Tibial nerve (tissue), 4 donors: ENCODE measurements at places on chromosomes 7 and 10. TPM values are rescaled to one million over a fixed set of nuclear protein-coding genes. Genes with fewer than 3 reads are reported as not detected.

DNA sequence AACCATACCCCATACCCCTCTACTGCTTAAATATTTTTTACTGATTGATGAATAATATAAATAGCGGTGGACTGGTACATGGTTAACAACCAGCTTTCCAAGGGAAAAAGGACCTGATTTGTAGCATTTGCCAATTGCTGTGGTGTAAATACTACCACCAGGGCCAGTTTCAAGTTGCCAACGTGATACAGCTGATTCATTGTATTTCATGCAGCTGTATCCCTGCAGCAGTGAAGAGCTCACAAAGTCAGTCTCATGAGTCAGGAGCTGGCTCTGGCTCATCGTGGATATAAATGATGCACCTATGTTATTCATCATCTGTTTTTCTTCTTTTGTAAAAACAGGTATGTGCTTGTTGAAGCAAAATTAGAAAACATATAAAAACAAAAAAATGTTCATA lies 15.2 kb downstream of the CALML5 start:
- DNase-seq: no peak

GRCh38 chr7:9870674-9871073 lies 1103.0 kb upstream of the PHF14 start:
- no peak for DNase-seq

- no peak for DNase-seq
Measured at GRCh38 chr10:100535338-100535714, 417 bp upstream of the HIF1AN start.

DNA sequence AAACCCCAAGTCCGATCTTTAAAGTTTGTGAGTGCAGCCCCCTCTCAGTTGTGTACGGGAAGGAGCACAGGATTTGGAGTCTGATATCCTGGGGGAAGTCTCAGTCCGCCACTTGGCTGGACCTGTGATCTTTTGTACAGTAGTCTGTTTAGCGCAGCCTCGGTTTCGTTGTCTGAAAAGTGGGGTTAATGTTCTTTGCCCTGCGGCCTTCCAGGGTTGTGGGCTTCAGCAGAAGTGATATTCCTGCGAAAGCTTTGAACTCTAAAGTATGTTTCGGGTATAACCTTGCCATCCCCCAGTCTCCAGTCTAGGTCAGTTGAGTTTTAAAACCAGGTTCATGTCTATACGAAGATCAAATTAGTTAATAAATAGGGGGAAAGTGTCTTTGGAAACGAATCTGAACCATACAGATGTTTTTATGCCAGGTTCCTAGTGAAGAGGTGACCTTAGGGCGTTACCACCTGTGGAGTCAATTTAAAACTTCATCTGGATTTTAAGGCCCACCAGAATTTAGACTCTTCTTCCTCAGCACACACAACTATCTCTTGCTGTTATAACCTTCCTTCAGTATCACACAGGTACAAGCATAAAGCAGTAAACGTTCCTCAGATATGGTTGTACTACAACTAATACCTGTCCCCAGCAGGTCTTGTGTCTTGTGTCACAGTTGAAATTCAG lies 904 bp downstream of the R3HCC1L start:
- DNase-seq: no peak

DNA sequence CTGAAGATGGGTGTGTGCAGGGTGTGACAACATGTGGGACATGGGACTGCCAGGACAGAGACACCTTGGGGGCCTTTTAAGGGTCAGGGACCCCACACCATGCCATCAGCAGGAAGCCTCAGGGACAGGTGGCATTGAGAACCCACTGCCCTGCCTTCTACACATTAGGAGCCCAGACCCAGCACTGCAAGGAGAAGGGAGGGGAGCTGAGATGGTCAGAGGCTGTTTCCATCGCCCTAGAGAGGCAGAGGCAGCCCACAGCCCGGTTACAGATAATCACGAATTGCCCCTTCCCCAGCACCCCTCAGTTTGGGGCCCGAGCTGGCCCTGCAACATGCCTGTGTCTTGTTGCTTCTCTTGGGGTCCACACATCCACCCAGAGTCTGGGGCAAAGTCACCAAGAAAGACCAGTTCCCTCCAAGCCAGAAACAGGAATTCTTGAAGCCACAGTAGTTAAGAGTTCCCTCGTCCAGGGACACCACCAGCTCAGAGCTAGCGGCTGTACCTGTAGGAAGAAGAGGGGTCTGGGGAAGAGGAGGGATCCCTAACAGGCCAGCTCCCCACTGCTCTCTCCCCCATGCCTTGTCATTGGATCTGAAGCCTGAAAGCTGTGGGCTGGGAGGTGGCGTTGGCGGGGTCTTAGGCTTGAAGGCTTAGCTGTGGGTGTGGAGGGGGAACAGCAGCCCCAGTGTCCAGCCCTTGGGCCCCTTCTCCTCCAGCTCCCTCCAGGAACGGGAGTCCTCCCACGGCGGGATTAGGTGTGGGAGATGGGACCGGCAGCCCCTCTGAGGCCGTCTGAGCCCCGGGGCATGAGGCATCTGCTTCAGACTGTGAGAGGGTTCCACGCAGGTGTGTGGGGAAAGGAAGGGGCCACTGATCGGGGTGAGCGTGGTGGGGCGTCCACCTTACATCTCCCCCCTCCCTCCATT lies 44.8 kb upstream of the ELFN1 start:
- DNase-seq: no peak

- no peak for DNase-seq
Measured at GRCh38 chr10:109534193-109534592, 389.1 kb downstream of the XPNPEP1 start.

DNA sequence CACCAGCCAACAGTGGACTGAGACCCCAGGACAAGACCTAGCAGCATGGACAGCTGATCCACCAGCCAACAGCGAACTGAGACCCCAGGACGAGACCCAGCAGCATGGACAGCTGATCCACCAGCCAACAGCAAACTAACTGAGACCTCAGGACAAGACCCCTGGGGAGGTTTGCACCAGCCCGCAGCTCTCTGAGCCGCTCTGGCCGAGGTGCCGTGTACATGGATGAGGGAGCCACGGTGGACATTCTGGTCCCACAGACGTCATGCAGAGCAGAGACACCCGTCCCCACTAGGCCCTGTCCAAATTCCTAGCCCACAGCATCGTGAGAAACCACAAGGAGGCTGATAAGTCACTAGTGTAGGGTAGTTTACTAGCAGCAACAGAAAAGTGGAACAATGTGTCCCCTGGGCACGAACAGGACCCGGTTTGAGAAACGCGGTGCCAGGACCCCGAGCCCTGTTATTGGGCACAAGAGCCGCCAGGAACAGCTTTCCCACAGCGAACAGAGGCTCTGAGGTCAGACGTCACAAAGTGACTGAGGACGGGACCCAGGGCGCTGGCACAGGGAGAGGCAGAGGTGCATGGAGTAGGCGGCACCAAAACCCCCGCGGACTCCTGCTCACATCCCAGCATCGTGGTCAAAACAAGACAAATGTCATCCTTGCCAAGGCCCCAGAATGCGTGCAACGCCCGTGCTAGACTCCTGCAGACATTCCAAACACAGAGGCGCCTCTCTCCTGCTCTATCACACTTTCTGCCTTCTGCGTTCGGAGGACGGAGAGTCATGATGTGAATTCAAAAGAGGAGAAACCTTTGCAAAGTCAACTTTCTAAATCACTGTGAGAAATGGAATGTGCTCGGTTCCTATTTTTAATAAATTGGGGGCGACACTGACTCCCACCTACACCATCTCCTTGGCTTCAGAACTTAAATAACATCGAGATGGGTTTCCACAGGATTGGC lies 8.1 kb downstream of the STK32C start:
- no peak for DNase-seq

- DNase-seq: peak; percentile 95
Measured at GRCh38 chr7:100563809-100564400, 9.8 kb downstream of the SAP25 start.

GRCh38 chr7:116553168-116553964 lies 28.5 kb downstream of the CAV1 start:
- no peak for DNase-seq

DNA sequence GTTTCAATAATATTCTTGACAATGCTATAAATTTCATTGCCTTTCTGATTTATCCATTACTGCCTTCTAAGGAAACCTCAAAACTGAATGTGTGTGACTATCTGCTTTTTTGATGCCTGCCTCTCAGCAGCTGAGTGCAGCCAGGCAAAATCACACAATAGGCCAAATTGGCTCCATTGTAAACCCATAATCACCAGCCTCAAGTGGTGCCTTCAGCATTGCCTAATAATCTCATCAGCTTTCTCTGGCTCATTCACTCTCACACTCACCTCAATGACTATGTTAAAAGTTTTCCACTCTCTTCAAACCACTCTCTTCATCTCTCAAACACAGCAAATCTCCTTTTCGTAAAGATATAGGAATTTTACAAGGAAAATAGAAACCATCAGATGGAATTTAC lies 182.5 kb upstream of the COL1A2 start:
- no peak for DNase-seq

GRCh38 chr7:133635541-133635940 lies 382.7 kb downstream of the EXOC4 start:
- DNase-seq: no peak

DNA sequence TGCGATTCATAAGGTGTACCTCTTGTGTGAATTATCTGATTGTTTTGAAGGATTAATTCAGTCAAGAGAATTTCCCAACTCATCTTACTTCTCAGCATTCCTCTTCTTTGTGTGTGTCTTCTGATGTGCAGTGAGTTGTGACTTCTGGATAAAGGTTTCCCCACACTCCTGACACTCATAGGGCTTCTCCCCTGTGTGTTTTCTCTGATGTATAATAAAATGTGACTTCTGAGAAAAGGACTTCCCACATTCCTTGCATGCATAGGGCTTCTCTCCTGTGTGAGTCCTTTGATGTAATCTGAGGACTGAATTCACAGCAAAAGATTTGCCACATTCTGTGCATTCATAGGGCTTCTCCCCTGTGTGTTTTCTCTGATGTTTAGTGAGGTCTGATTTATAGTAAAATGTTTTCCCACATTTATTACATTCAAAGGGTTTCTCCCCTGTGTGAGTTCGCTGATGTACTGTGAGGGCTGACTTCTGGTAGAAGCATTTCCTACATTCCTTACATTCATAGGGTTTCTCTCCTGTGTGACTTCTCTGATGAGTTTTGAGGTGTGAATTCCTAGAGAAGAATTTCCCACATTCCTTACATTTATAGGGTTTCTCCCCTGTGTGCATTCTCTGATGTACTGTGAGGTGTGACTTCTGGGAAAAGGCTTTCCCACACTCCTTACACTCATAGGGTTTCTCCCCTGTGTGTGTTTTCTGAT lies 24.2 kb downstream of the ZNF25 start:
- DNase-seq: no peak

The MAD1L1 gene
- 60.3 TPM for total RNA-seq

The LOXL4 gene
- 11.7 TPM for total RNA-seq

The TRPV6 gene
- under 0.01 TPM for total RNA-seq

The PRKG1 gene
- total RNA-seq: 14.5 TPM

The SPDYE2B gene
- total RNA-seq: not detected
